ENCODE measurements at places on chromosomes 1 and 21. TPM values are rescaled to one million over a fixed set of nuclear protein-coding genes. Genes with fewer than 3 reads are reported as not detected.

- ATAC-seq: no peak
Observed at GRCh38 chr1:164787834-164788231, 228.8 kb downstream of the PBX1 start.

- ATAC-seq: no peak
Observed at GRCh38 chr1:28296401-28297261, 32.2 kb upstream of the MED18 start.

DNA sequence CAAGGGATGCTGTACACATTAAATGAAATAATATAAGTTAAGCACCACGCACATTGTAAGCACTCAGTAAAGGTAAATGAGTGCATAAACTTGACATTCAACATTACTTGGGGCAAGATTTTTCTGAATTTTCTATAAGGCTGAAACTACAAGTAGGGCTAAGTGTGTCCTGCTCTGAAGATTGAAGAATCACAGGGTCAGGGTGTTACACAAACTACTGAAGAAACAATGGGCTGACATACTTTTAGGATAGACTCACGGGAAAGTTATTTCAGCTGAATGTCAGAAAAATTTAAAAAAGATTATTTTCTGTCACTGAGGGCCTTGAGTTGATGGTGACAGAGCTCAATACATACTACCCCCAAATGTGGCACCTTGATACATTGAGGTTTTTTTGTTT is 644.2 kb upstream of the PLXNA2 start:
- ATAC-seq: no peak

DNA sequence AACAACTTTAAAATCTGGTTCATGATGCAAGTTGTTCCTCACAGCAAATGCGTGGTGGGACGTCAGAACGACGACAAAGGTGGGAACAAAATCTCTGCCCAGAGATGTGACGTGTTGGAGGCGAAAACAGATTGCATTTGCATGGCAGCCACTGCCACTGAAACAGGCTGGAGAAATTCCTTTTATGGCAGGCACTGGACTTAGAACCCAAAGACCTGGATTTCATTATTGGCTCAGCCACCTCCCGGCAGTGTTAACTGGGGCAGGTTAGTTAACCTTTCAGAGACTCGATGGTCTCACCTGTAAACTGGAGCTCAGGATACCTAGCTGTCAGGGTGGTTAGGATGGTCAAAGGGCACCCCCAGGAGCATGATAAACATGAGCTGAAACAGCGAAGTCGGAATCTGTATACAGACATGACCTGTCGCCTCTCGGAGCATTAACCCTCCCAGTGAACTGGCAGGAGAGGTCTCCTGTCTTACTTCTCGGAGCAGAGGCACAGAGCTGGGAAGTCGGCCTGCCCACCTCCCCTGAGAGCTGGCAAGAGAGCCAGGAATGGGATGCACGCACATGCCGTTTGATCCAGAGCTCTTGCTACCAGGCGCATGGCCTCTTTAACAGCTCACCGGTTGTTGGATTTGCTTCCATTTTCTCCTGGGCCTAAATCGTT is 59.2 kb upstream of the TARBP1 start:
- ATAC-seq: no peak

GRCh38 chr1:205285381-205286101 is 36.0 kb downstream of the NUAK2 start:
- peak; percentile 59 for ATAC-seq

DNA sequence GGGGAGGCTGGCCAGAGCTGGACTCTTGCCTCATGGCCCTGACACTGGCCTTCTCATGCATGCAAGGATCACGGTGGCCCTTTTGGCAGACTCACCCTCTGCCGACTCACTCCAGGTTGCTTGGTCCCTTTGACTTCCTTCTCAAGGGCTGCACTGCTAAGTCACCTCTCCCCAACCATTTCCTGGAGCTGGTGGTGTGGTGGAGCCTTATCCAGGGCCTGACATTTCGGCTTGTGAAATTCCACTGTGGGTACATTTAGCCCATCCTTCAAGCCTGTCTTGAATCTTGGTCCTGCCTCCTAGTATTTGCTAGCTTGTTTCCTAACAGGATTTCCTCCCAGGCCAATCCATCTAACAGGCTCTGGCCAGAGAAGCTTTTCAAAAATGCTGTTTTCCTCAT is 52.6 kb upstream of the JUN start:
- ATAC-seq: no peak

DNA sequence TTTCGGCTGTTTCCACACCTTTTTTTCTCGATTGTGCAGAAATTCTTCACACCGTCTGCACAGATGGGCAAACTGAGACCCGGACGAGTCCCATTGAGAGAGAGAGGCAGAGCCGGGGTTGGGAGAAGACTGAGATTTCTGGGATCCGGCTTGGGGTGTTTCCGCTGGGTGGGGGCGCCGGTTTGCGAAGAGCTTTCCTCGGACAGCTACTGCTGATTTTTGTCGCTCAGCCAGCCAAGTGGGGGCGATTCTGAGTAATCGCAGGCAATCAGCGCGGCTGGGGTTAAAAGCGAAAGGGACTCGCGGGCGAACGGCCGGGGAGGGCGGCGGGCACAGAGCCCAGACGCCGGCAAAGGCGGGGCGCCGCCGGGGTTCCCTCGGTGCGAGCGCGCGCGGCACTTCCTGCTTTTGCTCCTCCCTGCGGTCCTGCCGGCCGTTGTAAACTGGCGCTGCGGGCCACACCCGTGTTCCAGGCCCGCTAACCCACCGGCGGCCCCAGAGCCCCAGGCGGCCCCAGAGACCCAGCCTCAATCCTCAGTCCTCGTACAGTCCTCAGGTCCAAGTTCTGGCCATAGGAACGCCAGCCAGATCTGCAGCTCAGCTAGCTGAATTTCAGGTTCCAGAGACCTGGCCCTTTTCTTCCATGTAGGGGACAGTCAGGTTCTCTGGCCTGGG is 32.4 kb upstream of the JUN start:
- ATAC-seq: peak; percentile 84

DNA sequence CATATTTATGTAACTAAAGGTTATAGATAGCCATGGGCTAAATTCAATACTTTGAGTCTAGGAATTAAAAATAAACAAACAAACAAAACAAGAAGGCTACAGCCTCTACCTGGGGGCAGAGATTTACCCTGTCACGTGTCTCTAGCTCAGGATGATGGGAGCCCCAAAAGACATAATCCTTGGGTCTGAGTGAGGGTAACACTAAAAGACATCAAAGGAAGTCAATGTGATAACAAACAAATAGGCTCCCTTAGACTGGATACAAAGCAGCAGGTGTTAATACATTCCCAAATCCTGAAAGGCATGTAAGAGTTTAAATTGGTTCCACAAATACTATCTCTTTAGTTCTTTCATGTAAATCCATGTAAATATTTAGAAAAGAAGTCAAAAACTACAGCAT is 10.7 kb downstream of the MYSM1 start:
- ATAC-seq: no peak

DNA sequence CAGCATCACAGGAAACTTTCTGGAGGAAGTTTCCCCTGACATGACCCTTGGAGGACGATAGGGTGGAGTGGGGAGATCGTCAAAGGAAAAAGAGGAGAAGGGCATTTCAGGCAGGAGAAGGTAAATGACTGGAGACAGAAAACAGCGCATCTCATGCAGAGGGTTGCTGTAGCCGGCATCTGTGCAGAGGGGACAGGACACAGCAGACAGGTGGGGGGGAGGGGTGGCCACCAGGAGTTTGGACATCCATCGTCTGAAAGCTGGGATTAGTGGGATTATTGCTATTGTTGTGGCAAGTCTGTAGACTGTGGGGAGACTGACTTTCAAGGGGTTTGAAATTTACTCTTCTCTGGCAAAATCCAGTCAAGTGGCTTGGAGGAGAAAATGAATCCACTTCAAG is 463.9 kb downstream of the OMA1 start:
- ATAC-seq: no peak

DNA sequence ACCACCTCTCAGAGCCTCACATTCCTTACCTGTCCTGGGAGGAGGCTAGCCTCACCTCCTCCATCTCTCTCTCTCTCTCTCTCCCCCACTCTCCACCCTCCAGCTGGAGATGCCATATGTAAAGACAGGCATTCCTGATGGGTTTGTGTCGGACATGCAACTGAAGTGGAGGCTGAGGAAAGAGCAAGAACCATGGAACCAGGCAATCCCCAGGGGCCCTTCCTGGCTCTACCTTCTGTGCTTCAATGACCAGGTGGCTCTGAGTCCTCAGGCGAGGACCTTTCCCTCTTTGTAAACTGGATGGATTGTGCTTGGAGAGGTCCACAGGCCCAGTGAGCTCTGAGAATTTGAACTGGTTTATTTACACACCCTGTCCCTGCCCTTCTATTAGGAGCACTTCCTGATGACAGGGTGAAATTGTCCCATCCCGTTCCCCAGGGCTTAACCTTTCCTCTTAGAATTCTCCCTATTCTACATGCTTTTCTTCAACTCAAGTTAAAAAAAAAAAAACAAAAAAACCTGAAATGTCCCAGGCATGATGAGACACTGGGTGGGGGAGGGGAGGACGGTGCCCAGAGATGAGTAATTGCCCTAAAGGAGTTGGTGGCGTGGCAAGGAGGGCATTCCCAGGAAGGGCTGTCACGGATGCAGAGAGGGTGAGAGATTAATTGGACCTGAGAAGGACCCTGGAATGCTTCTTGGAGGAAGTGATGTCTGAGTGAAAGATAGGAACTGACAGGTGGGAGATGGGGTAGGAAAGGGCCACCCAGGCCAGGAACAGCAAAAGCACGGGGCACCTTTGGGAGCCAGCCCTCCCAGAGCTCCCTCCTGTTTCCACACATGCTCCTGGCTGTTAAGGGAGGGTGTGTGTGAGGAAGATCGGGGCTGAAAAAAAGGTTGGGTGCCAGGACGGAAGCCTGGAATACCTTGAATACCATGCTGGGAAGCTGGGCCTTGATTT is 50.2 kb upstream of the WASF2 start:
- no peak for ATAC-seq

- ATAC-seq: no peak
Observed at GRCh38 chr1:14899686-14900085, 253.9 kb upstream of the TMEM51 start.

DNA sequence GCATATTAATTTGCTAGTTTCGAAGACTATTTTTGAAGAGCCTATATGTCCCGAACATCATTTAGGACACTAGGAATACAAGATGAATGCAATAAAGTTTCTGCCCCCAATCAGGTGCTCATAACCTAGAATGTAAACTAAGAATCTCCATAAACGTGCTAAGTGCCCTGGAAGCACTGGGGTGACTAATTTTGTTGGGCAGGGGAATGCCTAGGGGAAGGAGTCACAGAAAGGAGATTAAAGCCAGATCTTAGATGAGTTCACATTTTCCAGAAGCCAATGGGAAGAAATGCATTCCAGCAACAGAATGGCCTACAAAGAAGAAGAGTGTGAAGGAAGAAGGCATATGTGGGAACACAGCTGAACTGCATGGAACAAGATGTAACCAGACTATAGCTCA is 19.5 kb downstream of the SCYL3 start:
- ATAC-seq: peak; percentile 47

GRCh38 chr1:201641524-201642253 is 102.8 kb downstream of the NAV1 start:
- ATAC-seq: no peak

- peak; percentile 26 for ATAC-seq
Observed at GRCh38 chr1:210541680-210542358, 213.1 kb downstream of the HHAT start.

- ATAC-seq: no peak
Observed at GRCh38 chr1:204376919-204377799, 17.4 kb upstream of the PLEKHA6 start.

- no peak for ATAC-seq
Observed at GRCh38 chr1:10789803-10790702, 6.4 kb downstream of the CASZ1 start.

DNA sequence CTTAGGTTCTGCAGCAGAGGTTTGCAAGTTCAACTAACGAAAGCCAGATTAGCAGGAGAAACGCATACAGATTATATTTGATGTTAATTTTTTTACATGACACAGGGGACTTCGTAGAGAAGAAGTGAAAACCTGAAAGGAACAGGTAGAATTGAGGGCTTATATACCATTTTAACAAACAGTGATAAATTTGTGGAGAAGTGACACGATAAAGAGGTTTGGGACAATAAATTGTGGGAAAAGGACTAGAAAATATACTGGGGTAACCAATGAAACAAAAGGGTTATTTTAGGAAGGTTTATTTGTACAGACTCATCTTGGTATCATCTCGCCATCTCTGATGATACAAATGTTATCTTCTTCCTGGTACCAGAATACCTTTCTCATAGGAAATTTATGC is 452.9 kb downstream of the SETD4 start:
- ATAC-seq: no peak

- peak; percentile 26 for ATAC-seq
Observed at GRCh38 chr1:183633676-183634343, 1.8 kb downstream of the ARPC5 start.

DNA sequence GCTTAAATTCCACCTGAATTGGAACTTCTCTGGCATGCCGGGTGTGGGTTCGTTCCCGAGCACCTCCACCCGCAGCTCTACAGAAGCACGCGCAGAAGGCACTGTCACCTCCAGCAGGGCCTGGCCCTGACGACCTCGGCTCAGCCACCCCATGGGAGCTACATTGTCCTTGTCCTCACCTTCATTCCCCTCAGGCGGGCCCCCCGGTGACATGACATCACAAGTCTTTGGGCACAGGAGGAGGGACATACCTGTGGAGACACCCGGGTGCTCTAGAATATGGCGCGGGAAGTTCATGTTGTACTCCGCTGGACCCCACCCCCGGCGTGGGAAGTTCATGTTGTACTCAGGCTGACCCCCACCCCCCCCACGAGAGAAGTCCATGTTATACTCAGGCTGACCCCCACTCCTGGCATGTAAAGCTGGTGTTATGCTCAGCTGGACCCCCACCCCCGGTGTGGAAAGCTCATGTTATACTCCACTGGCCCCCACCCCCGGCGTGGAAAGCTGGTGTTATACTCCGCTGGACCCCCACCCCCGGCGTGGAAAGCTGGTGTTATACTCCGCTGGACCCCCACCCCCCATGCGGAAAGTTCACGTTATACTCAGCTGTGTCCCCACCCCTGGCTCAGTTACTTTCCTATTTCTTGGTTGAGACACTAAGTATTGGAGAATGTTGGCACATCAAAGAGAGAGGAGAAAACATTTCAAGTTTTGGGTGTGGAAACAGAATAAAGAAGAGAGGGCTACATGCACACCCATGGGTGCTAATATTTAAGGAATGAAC is 37.6 kb downstream of the UMODL1 start:
- ATAC-seq: no peak

Gene KCNA3
- 22.7 TPM for total RNA-seq

Gene KRTAP10-2
- not detected for total RNA-seq

Gene KCND3
- not detected for total RNA-seq

Gene KHDRBS1
- 177 TPM for total RNA-seq

Gene NEGR1
- not detected for total RNA-seq

Gene DRAM2
- total RNA-seq: 20.6 TPM

Gene CD5L
- not detected for total RNA-seq

Gene GPR25
- total RNA-seq: 1.8 TPM

Gene MPL
- total RNA-seq: not detected

Gene PLA2G2C
- 0.06 TPM for total RNA-seq

Gene C1orf53
- total RNA-seq: 0.78 TPM

Gene FAM72B
- 18.6 TPM for total RNA-seq

Gene S1PR1
- total RNA-seq: 170 TPM

Gene MROH9
- not detected for total RNA-seq

Gene RAB25
- total RNA-seq: 0.43 TPM

Measured in activated T-helper 17 cell treated with anti-CD3 and anti-CD28 coated beads, Interleukin-2, amount 50 U/mL, for 72 hours (primary cell).